ENCODE measurements at places on chromosomes 7 and 10.

- peak; percentile 19 for DNase-seq
Observed at GRCh38 chr10:13291821-13292773, 7.8 kb downstream of the PHYH start.

DNA sequence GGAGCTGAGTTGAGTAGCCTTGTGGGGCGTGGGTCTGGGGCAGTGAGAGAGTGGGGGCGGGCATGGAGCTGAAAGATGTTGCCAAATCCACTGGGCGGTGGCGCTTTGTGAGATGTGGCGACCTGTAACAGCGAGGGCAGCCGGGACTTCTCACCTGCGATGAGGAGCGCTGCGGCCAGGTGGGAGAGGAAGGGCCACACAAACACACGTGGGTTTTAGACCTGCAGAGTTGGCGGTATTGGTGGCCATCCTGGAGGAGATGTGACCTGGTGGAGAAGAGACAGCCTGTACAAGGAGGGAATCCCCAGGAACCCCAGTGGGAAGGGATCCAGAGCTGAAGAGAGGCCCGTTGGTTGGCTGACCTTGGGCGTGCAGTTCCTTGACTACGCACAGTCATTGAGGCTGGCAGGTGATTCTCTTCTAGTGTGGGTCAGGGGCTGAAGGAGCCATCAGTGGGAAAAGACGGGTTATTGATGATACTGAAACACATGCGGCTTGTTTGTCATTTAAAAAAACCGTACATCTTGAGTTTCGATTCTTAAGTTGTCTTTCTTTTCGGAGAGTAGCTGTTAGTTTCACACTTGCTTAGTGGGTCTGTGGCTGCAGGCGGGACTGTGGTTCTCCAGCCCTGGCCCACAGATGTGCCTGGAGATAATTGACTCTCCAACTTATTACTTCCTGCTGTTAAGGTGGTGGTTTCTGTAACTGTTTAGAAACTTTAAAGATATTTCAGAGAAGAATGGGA lies 2.4 kb downstream of the CHST12 start:
- no peak for DNase-seq

DNA sequence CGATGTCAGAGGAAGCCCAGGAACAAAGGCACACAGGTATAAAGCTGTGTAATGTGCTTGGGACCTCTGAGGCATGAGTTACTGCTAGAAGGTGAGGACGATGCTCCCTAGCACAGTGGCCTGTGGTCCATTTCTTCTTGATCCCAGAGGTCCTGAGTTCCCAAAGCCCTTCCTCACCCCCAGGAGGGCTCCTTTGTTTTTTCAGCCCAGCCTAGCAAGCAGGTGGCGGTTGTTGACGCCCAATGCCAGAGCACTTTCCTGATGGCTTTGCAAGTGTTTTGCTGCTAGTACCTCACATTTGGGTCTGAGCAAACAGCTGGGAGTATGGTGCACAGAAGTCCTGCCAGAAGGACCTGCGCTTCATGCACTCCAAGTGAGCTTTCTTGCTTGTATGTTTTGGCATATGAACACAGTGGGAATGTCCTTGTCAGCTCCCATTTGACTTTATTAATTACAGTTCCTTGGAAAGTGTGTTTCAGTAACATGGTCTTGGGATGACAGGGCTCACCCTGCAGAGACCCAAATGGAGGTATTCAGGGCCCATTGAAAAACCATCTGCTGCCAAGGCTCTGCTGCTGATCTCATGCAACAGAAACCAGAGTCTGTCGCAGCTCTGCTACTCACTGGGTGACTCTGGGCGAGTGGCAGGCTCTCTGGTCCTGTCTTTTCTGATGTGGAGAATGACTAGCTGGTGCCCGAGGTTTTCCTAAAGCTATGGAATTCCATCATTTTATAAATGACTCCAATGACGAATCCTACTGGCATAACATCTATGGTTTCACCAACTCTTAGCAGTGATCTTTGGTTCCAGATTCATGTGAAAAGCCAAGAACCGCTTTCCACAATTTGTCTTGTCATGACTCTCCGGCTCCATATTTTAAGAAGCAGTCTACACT lies 134.9 kb downstream of the ARID5B start:
- DNase-seq: no peak

GRCh38 chr10:97514344-97514743 lies 15.6 kb downstream of the UBTD1 start:
- DNase-seq: no peak
